ENCODE measurements at places on chromosomes 6 and 20.

DNA sequence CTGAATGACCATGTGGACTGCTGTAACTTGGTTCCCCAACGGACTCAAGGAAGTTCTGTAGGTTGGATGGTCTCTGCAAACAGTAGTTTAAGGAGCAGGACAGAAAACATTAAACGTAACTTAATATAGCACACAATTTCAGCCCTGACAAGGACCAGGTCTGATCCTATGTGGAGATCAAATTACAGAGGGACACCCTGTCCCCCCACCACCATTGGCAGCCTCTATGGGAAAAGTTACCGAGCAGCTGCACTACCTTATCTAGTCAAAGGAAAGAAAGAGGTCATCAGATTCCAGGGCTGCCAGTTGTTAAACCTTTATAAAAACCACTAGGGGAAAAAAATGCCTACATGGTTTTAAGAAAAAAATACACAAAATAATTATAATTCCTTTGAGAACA lies 191.5 kb upstream of the RSPO3 start:
- DNase-seq, result no peak

DNA sequence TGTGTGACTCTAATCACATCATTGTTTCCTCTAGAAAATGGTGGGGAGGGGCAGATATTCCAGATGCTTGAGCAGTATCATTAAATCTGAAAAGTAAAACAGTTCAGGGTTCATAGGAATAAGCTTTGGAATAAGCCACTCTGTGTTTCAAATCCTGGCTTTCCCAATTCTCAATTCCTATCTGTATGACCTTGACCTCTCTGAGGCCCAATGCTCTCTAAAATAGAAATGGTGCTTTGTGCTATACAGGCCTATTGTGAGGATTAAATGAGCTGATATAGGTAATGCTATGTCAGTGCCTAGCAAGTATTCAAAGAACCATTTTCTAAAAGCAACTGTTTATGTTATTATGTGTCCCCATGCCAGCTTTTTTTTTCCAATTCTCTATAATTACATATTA lies 209.0 kb upstream of the PRSS16 start:
- no peak for DNase-seq

DNA sequence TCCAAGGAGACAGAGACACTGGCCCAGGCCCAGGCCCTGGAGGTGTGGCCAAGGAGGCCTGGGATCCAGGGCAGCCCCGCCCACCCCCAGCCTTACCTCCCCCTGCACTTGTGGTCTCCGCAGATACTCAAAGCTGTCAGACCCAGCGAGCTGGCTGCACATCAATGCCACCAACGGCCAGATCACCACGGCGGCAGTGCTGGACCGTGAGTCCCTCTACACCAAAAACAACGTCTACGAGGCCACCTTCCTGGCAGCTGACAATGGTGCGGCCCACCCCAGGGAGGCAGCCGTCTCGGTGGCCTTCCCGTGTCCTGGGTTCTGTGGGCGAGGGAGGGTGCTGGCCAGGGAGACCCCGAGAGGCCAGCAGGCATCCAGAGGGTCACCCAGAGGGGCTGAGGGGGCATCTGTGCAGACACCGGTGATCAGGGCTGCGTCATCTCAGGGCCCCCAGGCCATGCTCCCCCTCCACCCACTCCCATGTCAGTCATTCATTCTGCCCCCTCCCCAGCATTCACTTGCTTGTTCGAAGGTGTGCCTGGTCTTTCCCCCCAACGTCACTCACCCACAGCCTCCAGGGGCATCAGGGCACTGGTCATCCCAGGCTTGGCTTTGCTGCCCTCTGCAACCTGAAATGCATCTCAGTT lies 141.3 kb downstream of the TAF4 start:
- DNase-seq, result no peak

DNA sequence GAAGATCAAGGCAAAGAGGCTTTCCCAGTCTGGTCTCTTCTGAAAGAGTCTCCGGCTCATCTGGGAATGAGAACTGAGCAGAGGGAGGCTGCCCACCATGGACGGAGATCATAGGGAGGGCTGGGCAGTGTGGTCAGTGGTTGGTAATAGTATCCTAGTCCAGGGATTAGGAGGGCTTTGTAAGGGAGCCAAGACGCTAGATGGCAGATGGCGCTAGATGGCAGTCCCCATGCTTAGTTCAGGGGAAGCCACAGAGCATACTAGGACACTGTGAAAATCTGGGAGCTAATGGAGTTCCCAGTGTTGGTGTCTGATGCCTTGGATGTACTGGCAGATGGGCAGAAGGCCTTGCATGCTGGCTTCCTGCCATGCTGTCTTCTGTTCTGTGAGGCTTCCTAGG lies 21.7 kb upstream of the DAAM2 start:
- no peak for DNase-seq

- no peak for DNase-seq
Observed at GRCh38 chr6:45961125-45961524, 54.5 kb downstream of the CLIC5 start.

- DNase-seq, result no peak
Observed at GRCh38 chr6:154382740-154383139, 26.1 kb upstream of the IPCEF1 start.

DNA sequence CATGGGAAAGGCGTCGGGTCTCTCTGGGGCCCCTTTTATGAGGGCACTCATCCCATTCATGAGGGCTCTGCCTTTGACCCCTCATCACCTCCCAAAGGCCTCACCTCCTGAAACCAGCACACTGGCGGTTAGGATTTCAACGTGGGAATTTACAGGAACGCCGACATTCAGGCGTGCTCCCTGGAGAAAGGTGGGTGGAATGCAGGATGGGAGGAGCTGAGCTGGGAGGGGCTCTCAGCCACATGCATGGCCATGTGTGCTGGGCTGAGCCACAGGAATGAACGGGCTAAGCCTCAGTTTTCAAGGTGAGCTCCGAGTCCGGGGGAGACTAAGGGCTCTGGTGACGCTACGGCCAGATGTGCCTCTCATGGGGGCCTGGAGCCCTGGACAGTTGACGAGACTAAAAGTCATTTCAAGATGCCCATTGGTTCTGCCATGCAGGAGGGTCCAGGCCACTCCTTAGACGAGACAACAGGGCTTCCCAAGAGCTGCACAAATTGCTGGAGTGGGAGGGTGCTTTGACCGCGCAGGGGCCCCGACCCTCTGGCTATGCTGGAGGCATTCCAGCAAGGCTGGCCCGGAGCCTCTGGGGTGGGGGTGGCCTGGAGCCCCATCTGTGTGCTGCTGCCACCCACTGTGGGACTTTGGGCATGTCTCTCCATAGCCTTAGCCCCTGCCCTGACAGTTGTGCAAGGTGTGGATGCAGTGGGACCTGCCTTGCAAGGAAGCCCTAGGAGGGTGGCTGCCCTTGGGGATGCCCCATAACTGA lies 3.8 kb upstream of the ARFGAP1 start:
- no peak for DNase-seq

- no peak for DNase-seq
Observed at GRCh38 chr20:31667315-31668285, 29.9 kb downstream of the COX4I2 start.

DNA sequence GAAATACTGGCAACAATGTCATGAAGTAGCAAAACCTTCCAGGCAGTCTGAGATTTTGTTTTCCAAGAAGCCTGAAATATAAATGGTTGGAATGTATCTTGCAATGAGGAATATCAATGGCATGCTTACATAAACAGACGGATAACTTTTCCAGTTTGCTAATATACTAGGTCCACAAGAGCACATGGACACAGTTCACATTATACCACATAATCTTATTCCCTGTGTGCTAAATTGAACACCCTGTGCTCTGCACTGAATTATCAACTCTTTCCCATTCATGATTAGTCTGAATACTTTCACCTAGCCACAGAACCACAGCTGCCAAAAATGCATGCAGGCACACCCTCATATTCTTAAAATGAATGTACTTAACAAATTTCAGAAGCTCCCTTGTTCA lies 274.3 kb downstream of the COL12A1 start:
- no peak for DNase-seq

DNA sequence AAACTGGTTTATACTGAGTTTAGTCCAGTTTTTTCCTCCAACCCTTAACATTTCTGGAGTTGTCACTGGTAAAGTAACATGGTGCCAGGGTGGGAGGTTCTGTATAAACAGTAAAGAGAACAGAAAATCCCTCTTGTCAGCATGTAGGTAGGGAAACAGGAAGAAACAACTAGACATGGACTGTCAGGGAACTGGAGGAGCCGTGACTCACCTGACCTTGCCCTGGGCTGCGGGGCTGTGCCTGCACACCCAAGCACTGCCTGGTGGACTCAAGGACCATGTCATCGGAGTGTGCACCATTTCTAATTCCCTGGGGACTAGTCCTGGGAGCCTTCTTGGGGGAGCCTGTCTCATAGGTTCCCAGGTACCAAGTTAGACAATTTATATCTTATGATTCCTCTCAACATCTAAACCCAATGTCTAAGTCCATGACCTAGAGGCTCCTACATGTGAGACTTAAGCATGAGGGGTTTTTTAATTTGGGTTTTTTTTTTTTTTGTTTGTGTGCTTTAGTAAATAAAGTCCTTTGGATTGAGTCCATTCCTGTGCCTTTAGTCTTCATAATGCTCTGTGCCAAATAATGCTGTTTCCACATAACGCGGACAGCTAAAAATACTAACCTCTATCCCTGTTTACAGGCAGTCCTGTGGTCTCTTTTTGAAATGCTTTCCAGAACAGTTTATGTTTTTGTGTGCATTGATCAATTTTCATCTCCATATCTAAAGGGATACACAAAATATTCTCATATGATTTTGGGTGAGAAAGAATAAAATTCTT lies 136.9 kb upstream of the SUPT3H start:
- no peak for DNase-seq

DNA sequence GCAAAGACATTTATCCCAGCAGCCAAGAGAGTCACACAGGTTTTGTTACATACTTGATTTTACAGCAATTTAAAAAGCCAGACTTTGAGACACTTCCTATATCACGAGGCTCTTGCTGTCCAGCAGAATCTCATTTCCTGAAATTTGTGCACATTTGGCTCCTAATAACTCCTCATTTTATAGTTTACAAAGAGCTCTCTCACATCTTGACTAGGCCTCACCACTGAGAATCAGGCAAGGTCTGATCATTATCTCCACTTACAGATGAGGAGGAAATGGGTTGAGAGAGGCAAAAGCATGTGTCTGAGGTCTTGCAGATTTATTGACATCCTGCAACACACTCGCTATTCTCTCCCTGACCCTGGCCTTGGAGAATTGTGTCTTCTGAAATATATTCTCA lies 426.8 kb downstream of the MAFB start:
- DNase-seq, result no peak

DNA sequence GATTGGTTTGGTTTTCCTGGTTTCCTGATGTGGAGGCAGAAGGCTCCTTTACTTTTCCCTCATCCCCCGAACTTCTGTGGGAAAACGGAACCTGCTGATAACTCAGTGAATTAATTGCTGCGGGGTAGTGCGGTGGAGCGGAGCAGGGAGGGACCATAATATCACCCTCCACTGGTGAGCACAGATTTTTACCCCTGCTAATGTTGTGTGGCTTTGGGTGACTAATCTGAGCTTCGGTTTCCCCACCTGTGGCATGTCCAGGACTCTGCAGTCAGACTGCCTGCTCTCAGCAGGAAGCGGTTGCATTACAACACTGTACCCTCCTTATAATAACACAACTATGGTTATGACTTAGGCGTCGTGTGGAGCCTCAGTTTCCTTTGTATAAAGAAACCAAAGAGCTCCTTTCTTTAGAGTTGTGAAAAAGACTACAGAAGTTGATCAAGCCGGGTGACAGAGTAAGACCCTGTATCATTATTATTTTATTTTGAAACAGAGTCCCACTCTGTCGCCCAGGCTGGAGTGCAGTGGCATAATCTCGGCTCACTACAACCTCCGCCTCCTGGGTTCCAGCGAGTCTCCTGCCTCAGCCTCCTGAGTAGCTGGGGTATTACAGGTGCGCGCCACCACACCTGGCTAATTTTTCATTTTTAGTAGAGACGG lies 2.2 kb upstream of the ID1 start:
- no peak for DNase-seq

DNA sequence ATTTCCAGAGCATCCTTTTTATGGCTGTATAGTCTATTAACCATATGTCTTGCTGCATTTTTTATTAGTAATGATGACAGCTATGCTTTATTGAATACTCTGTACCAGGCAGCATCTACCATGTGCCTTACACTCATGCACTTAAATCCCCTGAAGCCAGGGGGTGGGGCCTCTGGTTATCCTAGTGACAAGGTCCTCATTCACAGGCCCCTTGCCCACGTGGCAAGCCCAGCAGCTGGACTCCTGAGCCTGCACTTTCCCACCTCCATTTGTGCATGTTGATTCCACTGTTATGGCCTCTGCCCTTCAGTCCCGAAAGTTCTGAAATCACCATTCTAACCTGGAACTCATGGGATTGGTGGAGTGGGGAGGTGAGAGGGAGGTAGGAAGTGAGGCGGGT lies 22.3 kb downstream of the ACTR5 start:
- no peak for DNase-seq

GRCh38 chr6:160060920-160061447 lies 60.6 kb upstream of the SLC22A1 start:
- no peak for DNase-seq

GRCh38 chr20:53524589-53525312 lies 68.9 kb downstream of the ZNF217 start:
- no peak for DNase-seq

DNA sequence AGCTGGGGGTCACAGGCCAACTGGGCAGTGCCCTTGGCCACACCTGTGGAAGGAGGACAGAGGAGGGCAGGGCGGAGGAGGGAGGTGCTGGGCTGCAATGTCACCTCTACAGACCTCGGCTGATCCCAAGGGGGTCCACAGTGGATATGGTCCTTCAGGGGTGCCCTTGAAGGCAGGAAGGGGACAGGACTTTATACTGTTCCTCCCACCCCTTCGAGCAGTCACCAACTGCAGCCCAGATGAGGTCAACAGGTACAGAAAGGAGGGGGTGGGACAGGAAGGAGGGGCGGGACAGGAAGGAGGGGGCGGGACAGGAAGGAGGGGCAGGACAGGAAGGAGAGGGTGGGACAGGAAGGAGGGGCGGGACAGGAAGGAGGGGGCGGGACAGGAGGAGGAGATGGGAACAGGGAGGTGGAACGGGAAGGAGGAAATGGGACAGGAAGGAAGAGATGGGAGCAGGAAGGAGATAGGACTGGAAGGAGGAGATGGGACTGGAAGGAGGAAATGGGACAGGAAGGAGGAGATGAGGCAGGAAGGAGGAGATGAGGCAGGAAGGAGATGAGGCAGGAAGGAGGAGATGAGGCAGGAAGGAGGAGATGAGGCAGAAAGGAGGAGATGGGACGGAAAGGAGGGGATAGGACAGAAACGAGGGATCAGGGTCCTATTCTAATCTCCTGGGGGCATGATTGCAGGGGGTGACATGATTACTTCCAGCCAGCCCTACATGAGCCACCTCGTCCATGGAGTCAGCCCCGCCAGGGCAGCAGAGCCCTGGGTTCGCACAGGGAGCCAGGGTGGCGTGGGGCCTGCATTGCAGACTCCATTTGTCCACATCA lies 19.4 kb upstream of the MRGBP start:
- DNase-seq, result no peak

- DNase-seq, result no peak
Observed at GRCh38 chr6:40359808-40360207, 227.4 kb downstream of the LRFN2 start.

All from stimulated activated CD8-positive, alpha-beta memory T cell treated with anti-CD3 and anti-CD28 coated beads, Interleukin-7, amount 100 ng/mL, for 1 hour (primary cell).